ENCODE measurements at places on chromosomes 12 and 14. TPM values are rescaled to one million over a fixed set of nuclear protein-coding genes. Genes with fewer than 3 reads are reported as not detected.

- no peak for ATAC-seq
Observed at GRCh38 chr12:105431537-105432100, 101.1 kb downstream of the C12orf75 start.

DNA sequence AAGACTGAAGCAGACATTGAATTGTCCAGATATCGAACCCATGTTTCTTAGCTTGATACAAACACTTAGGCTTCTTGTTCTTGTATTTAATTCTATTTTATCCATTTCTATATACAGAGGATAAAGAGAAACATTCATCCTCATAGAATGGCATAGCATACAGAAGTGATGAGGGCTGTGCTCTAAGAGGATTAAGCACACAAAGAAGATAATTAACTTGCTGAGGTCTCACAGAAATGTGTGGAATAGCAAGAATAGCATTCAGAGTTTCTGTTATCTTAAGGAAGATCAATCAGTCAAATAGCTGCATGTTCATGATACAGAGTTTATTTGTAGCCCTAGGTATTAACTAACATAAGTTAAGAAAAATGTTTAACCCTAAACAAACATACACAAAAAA, 27.3 kb upstream of the STRAP start:
- no peak for ATAC-seq

GRCh38 chr14:104049576-104050240, 35.8 kb upstream of the ASPG start:
- ATAC-seq, result no peak

- no peak for ATAC-seq
Observed at GRCh38 chr14:69077841-69078240, 75.1 kb downstream of the DCAF5 start.

DNA sequence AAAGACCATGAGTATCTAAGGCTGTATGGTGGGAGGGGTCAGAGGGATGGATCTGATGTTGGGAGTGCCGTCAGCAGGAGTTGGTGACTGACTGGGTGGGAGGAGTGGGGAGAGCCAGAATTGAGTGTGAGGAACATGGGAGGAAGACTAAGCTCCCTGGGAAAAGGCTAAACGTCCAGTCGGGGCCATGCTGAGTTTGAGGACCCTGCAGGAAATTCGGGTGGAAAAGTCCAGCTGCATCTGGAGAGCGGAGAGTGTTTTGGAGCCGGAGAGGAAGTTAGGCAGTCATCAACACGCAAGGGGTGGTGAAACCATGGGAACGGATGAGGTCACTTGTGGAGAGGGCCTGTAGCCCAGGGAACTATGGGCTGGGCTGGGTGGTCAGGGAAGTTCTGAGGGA, 60.9 kb downstream of the ELK3 start:
- ATAC-seq, result no peak

DNA sequence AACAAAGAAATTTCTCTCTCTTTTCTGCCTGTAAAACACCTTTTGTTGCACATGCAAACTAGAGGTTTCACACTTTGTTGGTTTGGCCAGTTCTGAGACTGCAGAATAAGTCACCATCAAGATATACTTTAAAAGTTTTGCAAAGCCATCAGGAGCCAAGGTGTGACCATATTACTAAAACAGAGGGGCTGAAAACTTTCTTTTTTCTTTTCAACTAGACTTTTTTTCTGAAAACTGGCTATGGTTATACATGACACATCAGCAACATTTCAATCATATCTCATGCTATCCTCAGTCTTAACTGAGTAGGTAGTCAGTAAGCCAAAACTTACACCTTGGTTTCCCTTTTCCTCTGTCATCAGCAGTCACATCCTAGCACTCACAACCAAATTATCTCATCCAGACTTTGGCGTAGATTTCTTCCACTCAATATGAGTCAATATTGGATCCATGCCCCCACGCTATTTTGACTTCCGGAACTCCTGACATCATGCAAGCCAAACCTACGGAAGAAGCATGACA, 4.1 kb upstream of the IFNG start:
- no peak for ATAC-seq

The IGF1 gene
- total RNA-seq, result 1.2 TPM

The ITPK1 gene
- total RNA-seq, result 20.6 TPM

The IFNG-AS1 gene
- total RNA-seq, result 0.57 TPM

All from motor neuron (in vitro differentiated cells).